Stomach (tissue), 19 donors: ENCODE measurements at places on chromosomes 13 and 19. TPM values are rescaled to one million over a fixed set of nuclear protein-coding genes. Genes with fewer than 3 reads are reported as not detected.

GRCh38 chr19:47260476-47260875 lies 4.2 kb downstream of the CCDC9 start:
- no peak for DNase-seq

GRCh38 chr13:108734676-108735075 lies 105.3 kb downstream of the MYO16 start:
- no peak for DNase-seq

- DNase-seq: no peak
Observed at GRCh38 chr19:51651216-51651846, 4.7 kb upstream of the SIGLEC14 start.

HPN gene
- total RNA-seq: 45.2 TPM
